Activated T-helper 2 cell treated with anti-CD3 and anti-CD28 coated beads, Interferon-gamma antibody, Interleukin-2, Interleukin-4, amounts not matched to agents 10 μg/mL and 5 μg/mL and 100 μg/mL, durations not matched to agents 14 hours and 24 hours and 36 hours (primary cell): ENCODE measurements at places on chromosomes 3 and 15.

- DNase-seq: no peak
- H3K27me3 ChIP-seq: peaks cover 25% of the 10 kb centered on the region
- no peak overlapping the region for H3K27ac ChIP-seq
- H3K4me3 ChIP-seq: no peak overlapping the region
- peaks cover 6% of the 10 kb centered on the region for H3K4me1 ChIP-seq
- no peaks in the 10 kb centered on the region for H3K36me3 ChIP-seq
Observed at GRCh38 chr3:122982216-122983185, 45.1 kb downstream of the SEMA5B start.

DNA sequence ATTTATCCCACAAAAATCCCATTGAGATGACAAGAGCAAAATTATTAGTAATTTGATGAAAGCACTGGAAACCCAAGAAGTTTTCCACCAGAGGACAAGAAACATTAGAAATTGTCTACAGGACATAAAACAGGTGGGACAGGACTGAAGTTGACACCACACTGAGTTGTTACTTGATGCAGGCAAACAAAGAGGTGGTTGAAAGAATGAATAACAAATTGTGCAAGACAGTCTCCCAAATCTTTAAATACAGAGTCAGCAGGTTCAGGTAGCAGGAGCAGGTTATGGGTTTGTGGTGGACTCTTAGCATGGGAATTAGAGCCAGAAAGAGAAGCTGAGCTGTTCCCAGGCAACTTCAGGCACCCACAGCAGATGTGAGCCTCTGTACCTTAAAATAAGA lies 30.3 kb upstream of the ARRDC4 start:
- H3K4me1 ChIP-seq: peaks cover 3% of the 10 kb centered on the region
- no peak overlapping the region for H3K27ac ChIP-seq
- DNase-seq: no peak
- H3K36me3 ChIP-seq: no peaks in the 10 kb centered on the region
- no peak overlapping the region for H3K4me3 ChIP-seq
- no peaks in the 10 kb centered on the region for H3K27me3 ChIP-seq

DNA sequence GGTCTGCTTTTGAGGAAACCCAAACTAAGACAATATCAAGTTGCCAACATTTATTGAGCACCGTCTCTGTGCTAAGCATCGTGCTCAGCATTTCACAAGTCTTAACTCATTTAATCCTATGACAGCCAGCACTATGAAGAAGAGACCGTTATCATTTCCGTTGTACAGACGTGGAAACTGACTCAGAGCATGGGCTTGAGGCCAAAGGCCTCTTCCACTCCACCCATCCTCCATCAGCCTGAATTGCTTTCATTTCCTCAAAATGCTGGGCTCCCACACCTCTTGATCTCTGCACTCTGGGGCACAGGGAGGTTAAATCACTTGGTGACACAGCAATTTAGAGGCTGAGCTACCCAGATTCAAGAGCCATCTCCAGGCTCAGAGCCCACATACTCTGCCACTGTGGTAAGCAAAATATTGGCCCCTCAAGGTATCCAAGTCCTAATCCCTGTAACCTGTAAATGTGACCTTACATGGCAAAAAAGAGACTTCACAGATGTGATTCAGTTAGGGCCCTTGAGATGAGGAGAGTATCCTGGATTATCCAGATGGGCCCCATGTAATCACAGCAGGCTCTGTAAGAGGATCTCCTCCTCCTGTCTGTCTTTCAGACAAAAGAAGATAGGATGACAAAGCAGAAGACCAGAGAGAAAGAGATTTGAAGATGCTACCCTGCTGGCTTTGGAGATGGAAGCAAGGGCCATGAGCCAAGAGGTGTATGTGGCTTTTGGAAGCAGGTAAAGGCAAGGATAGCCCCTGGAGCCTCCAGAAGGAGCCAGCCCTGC lies 24.3 kb upstream of the FLNB start:
- no peaks in the 10 kb centered on the region for H3K27me3 ChIP-seq
- peaks cover 3% of the 10 kb centered on the region for H3K36me3 ChIP-seq
- H3K27ac ChIP-seq: peak overlapping the region; percentile 91

DNA sequence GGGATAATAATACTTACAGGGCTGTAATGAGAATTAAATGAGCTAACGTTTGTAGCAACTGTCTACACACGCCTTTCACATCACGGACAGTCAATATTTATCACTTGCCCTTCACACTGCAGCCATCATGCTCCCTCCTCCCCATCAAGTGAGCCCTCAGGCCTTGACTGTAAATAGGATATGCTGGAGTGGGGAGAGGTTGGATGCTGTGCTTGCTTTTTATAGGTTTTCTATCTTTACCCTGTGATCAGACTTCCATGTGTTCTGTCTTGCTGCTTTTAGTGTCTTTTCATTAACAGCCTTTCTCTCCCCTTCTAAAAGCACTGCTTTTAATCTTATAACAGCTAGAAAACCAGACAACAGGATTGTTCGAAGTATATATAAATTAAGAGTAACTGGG lies 12.8 kb upstream of the MAGEF1 start:
- no peaks in the 10 kb centered on the region for H3K36me3 ChIP-seq
- no peak overlapping the region for H3K4me3 ChIP-seq
- no peak for DNase-seq
- no peaks in the 10 kb centered on the region for H3K4me1 ChIP-seq
- no peak overlapping the region for H3K27ac ChIP-seq
- peaks cover 20% of the 10 kb centered on the region for H3K27me3 ChIP-seq

GRCh38 chr3:47722859-47723258 lies 58.8 kb downstream of the SMARCC1 start:
- DNase-seq: no peak
- H3K27me3 ChIP-seq: no peaks in the 10 kb centered on the region
- H3K4me1 ChIP-seq: peaks cover 8% of the 10 kb centered on the region
- H3K27ac ChIP-seq: no peak overlapping the region
- H3K4me3 ChIP-seq: no peak overlapping the region

GRCh38 chr15:55195996-55196395 lies 745 bp downstream of the RSL24D1 start:
- no peak overlapping the region for H3K27ac ChIP-seq
- H3K4me1 ChIP-seq: peaks cover 22% of the 10 kb centered on the region
- H3K27me3 ChIP-seq: no peaks in the 10 kb centered on the region
- DNase-seq: no peak

DNA sequence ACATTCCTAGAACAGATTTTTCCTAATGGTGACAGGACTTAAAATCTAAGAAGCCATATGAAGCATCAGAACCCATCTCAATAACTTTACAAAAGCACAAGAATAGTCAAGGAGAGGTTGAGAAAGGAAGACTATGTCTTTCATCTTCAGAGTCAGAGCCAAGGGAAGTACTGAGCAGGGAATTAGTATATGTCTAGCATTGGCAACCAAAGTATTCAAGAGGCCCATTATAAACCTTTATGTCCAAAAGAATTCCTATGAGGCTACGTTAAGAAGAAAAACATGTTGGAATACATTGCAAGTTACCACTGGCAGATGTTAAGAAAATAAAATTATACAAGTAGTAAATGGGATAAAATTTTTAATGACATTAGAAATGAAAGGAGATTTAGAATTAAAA lies 150.5 kb downstream of the MAGI1 start:
- H3K4me3 ChIP-seq: no peak overlapping the region
- no peaks in the 10 kb centered on the region for H3K27me3 ChIP-seq
- H3K4me1 ChIP-seq: no peaks in the 10 kb centered on the region
- no peak for DNase-seq
- H3K27ac ChIP-seq: no peak overlapping the region

GRCh38 chr3:17442332-17443049 lies 299.9 kb downstream of the TBC1D5 start:
- no peak overlapping the region for H3K27ac ChIP-seq
- DNase-seq: no peak
- no peaks in the 10 kb centered on the region for H3K27me3 ChIP-seq
- H3K4me3 ChIP-seq: no peak overlapping the region
- no peaks in the 10 kb centered on the region for H3K4me1 ChIP-seq
- H3K36me3 ChIP-seq: peaks cover 8% of the 10 kb centered on the region

DNA sequence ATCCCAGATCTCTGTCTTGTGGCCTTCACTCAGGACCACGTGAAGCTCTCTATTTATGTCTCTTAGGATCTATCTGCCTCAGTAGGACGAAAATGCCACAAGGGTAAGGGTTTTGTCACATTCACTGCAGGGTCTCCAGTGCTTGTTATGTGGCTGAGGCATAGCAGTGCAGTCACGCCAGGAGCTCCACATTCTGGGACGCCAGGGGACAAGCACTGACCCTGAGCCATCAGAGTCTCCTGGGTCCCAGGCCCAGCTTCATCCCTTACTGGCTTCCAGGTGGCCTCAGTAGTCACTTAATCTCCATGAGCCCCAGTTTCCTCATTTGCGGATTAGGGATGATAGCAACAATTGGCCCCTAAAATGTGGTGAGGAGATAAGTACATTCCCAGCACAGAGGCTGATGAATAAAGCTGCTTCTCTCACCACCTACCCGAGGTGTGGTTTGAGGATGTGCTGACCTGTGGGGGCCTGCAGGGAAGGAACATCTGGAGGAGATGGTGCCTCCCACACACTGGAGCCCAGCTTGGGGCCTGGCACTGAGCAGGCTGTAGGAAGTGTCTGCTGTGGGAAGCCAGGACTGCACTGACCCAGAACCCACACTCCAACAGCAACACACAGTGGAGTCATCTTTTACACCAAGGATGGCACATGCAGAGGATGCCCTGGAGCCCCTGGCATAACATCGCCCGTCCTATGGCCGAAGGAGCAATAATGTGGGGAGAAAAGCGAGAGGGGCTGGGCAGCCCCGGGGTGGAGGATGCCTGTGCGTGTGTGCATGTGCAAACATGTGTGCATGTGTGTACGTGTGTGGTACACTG lies 93.2 kb upstream of the IQSEC1 start:
- no peaks in the 10 kb centered on the region for H3K36me3 ChIP-seq
- no peak for DNase-seq
- H3K27ac ChIP-seq: no peak overlapping the region
- no peaks in the 10 kb centered on the region for H3K27me3 ChIP-seq
- no peak overlapping the region for H3K4me3 ChIP-seq

- no peaks in the 10 kb centered on the region for H3K36me3 ChIP-seq
- H3K4me3 ChIP-seq: no peak overlapping the region
- H3K27me3 ChIP-seq: peaks cover 34% of the 10 kb centered on the region
- H3K4me1 ChIP-seq: peaks cover 2% of the 10 kb centered on the region
- H3K27ac ChIP-seq: no peak overlapping the region
- no peak for DNase-seq
Observed at GRCh38 chr3:150317469-150317868, 90.6 kb upstream of the TSC22D2 start.

DNA sequence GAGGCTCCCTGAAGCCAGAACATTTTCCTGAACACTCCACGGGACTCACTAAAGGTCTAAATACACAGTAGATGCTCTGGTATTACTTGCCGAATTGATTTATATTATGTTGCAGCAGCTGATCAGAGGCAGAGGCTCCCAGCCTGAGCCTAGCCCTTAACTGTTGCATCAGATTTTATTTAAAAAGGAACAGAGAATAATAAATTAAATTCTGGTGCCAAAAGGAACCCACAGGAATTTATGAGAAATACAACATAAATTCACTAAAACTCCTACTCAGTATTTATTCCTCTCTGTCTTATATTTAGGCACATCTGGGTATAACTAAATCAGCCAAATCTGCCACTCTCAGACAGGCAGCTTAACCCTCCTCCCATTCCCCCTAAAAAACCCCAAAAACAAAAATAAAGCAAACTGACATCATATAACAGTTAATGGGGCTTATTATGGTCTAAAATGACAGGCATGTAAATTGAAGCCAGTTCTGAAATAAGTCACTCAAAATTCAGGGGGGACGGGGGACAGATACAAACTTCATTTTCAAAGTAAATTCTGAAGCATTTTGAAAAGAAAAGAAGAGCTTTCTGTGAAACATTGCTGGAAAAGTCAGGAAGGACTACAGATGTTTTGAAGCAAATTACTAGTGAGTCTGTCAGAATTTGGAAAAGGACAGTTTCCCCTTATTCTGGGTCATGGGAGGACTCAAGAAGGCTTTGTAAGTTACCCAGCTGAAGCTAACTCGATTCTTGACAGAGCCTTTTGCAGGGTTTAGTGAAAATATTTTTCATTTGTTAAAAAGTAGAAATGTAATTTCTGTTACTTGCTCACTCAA lies 53.8 kb upstream of the CORO2B start:
- no peaks in the 10 kb centered on the region for H3K36me3 ChIP-seq
- DNase-seq: no peak
- peaks cover 21% of the 10 kb centered on the region for H3K4me1 ChIP-seq
- H3K27ac ChIP-seq: no peak overlapping the region
- peaks cover 50% of the 10 kb centered on the region for H3K27me3 ChIP-seq

- peaks cover 61% of the 10 kb centered on the region for H3K27me3 ChIP-seq
- H3K27ac ChIP-seq: no peak overlapping the region
Observed at GRCh38 chr15:41503669-41504010, 10.0 kb downstream of the ITPKA start.

GRCh38 chr15:82871358-82871757 lies 61.9 kb downstream of the WHAMM start:
- no peak overlapping the region for H3K27ac ChIP-seq
- H3K4me1 ChIP-seq: peaks cover 1% of the 10 kb centered on the region
- H3K36me3 ChIP-seq: no peaks in the 10 kb centered on the region
- no peak overlapping the region for H3K4me3 ChIP-seq
- H3K27me3 ChIP-seq: no peaks in the 10 kb centered on the region

DNA sequence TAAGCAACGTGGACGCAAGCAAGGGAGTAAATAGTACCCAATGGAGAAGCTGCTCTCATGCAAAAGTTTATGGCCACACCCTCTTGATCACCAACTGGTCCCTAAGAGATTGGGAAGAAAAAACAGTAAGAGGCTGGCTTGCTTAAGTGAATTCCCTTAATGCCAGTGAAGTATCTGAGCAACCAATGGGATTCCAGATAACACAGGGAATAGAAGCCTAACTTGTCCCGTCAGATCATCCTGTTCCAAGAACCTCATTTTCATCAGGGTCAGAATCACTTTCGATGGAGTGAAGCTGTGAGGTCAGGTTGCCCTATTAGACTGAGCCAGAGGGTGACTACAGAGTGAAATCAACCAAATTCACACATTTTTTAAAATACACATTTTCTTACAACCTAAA lies 104.3 kb downstream of the CD47 start:
- DNase-seq: no peak
- peaks cover 15% of the 10 kb centered on the region for H3K4me1 ChIP-seq
- H3K4me3 ChIP-seq: no peak overlapping the region
- H3K27me3 ChIP-seq: no peaks in the 10 kb centered on the region
- no peaks in the 10 kb centered on the region for H3K36me3 ChIP-seq

DNA sequence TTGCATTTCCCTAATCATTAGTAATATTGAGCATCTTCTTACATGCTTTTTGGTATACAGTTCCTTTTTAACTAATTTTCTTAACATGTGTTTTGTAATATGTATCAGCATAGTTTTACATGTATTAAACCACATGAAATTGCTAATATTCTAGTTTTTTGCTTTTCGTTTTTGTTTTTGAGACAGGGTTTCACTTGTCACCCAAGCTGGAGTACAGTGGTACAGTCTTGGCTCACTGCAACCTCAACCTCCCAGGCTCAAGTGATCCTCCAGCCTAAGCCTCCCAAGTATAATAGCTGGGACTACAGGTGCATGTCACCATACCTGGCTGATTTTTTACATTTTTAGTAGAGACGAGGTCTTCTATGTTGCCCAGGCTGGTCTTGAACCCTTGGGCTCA lies 4.4 kb upstream of the ISG20 start:
- peaks cover 73% of the 10 kb centered on the region for H3K36me3 ChIP-seq
- no peak overlapping the region for H3K4me3 ChIP-seq
- no peak for DNase-seq
- H3K27me3 ChIP-seq: no peaks in the 10 kb centered on the region
- H3K4me1 ChIP-seq: peaks cover 71% of the 10 kb centered on the region
